Calu3 (cell line): ENCODE measurements at places on chromosomes 4 and X.

GRCh38 chr4:38004062-38004461 is 43.9 kb downstream of the PTTG2 start:
- no peak for DNase-seq

DNA sequence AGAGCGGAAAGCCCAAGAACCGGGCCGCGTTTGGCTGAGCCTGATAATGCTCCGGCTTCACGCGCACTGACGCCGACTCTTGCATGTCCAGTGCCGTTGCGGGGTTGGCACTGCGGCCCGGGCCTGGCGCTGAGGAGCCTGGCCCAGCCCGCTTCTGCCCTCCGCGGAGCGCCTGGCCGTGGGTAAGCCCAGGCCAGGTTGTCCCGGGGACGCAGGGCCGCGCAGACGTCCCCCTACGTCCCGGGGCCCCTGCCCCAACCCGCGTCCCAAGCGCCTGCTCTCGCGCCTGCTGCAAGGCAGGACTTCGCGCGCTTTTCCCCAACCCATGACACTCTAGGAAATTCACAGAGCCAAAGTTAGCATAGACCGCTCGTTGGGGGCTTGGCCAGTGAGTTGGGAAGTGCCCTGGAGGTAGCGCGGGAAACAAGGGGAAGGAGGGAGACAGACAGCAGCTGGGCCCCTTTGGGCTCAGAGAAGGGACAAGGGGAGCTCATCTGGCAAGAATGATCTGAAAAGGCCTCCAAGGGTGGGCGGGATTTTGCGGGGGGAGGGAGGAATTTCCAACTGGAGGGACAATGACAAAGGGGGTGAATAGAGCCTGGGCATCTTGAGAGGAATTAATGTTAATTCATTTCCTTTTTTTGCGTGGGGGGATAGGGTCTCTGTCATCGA is 665 bp upstream of the LRPAP1 start:
- no peak for DNase-seq

DNA sequence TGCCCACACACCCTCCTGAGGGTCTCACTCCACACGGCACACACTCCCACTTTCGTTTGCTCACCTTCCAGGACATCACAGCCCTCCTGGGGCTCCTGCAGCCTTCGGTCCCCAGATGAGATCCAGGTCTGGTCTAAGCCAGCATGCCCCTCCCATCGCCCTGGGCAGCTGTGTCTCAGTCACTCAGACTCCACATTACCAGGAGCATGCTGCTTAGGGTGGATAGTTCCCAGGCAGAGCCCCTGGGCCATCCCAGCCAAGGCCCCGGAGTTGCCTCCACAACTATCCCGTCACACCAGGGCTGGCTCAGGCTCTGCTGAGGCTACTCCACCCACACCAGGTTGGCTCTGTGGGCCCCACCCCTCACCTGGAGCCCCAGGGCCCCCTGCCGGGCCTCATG is 50.4 kb upstream of the PSAPL1 start:
- no peak for DNase-seq

GRCh38 chrX:149497626-149498025 is 7.5 kb downstream of the IDS start:
- no peak for DNase-seq

DNA sequence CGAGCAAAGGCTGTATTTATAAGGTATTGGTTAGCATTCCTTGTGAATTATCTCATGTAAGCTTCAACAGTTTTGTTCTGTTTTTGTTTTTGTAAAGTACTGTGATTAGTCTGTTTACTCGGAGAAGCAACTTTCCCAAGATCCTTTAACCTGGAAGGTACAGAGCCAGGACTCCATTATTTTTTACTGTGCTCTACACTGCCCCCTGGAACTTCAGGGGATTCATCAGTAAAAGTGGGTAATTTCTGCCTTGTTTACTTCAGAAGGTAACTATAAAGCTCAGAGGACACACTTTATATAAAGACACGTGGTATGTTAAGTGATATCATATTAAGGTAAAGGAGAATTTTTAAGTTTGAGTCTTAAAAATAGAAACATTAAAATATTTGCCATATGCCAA is 124.9 kb downstream of the IQCM start:
- DNase-seq, result no peak

DNA sequence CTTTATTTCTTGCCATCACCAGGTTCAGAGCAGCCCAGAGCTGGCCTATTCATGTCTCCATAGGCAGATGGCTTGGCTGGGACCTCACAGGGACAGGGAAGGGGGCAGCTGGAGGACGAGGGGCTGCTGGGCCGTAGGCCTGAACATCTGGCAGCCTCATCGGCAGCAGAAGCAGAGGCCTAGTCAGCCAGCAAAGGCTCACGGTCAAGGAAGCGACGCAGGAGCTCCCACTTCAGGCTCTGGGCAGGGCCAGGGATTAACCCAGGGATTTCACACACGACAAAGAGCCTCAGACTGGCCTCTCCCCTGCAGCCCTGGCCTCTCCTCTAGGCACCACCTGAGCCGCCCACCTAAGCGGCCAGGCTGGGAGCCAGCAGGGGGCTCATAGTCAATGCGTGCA is 46.0 kb upstream of the MAN2B2 start:
- DNase-seq, result no peak

DNA sequence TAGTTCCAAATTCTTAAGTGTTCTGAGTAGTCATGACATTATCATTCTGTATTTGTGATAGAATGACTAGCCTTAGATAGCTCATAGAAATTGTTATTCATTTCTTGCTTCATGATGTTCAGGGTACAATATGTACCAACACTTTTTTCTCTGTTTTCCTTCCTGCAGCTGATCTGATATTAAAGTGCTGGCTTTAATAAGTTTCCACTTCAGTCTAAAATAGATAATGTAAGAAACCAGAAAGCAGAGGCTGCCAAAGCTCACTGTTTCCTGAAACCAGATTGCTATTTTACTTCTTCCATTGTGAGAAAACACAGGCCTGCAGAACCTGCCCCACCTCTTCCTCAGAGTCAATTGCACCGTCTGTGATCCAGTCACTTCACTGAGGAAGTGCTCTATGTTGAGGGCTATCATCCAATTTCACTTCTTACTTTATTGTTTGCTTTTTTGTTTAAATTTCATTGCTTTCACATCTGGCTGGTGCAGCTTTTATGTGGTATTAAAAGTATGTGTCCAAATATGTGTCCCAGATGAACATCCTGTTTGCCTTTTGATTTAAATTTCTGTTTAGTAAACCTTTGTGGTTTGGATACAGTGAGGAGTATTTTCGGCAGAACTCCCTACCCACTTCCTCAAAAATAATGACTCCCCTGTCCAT is 652.1 kb downstream of the ANKRD50 start:
- DNase-seq, result no peak

DNA sequence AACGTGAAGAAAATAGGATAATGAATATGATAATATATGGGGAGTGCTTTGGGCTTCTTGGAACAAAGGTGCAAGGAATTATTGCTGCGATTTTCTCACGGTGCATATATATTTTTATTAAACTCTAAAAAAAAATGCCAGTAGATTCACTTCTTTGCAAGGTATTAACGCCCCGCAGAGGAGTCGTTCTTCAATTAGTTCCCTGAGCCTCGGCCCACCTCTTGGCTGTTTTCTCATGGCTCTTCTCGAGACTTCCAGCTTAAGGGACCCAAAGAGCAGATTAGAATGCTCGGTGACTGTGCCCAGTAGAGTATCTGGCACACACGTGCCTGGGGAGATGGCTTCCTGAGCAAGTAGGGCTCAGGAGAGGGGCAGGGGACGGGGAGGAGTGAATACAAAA is 367.4 kb downstream of the MID1IP1 start:
- DNase-seq, result no peak
